ENCODE measurements at places on chromosomes 7 and 10.

DNA sequence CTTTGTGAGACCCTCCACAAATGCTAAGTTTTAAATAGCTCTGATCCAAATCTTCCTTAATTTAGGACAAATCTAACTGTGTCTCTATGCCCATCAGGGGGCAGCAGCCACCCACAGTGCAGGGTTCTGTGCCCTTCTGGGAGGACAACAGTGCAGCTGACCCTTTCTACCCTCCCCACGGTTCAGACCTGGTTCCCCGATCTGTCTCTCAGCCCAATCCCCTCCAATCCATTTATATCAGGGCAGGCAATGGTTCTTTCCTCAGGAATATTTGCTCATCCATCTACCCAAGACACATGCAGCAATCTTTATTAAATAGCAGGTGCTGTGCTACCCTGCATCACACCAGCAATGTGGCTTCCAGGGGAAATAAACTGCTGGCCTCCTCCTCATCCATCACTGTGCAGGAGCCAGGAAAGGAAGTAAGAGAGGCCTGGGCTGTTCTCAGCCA, 4.0 kb upstream of the RBM28 start:
- H3K4me3 ChIP-seq, result no peak overlapping the region
- H3K27me3 ChIP-seq, result peaks cover under 1% of the 10 kb centered on the region

DNA sequence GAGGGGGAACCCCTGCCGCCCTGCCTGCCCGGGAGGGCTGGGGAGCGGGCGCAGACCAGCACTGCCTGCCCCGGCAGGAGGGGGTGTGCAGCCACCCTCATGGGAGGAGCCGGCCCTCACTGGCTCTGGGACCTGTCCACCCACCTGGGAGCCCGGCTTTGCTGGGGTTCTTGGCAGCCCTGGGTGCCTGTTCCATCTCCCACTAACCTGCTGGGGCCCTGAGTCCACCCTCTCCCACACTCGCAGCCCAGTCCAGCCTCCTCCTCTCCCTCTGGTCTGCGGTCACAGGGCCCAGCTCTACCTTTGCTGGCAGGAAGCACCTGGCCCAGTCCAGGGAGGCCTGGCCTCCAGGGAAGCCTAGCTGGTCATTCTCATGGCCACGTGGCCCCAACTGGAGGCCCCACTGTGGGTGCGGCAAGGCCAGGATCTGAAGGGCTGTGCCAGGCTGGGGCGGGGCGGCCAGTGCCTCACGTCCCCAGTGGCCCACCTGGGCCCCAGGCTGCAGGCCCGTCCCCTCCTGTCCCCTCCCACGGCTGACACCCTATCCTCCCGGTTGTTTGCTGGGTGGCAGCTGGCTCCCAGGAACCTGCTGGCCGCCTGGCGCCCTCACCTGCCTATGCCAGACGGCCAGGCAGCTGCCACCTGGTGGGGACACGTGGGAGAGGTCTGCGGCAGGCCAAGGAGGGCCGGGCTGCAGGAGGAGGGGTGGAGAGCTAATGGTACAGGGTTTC, at the start of gene TMEM184A:
TSS of gene TMEM184A (minus strand) at position 393 of the 731 bp plus-strand sequence. CDS start 721 bp downstream, outside the sequence.
- DNase-seq, result no peak
- H3K27ac ChIP-seq, result peak within 1 kb of the TSS; percentile 77
- H3K36me3 ChIP-seq, result no peaks in the 10 kb centered on the region
- no peaks in the 10 kb centered on the region for H3K27me3 ChIP-seq
- H3K4me1 ChIP-seq, result peaks cover 30% of the 10 kb centered on the region
- H3K4me3 ChIP-seq, result peak within 1 kb of the TSS; percentile 17

GRCh38 chr10:35074266-35074665, 15.9 kb downstream of the CUL2 start:
- H3K27ac ChIP-seq, result no peak overlapping the region
- H3K27me3 ChIP-seq, result no peaks in the 10 kb centered on the region
- no peak overlapping the region for H3K4me3 ChIP-seq
- no peaks in the 10 kb centered on the region for H3K4me1 ChIP-seq
- no peak for DNase-seq

- H3K4me3 ChIP-seq, result no peak overlapping the region
- H3K27me3 ChIP-seq, result no peaks in the 10 kb centered on the region
- no peaks in the 10 kb centered on the region for H3K4me1 ChIP-seq
- no peak overlapping the region for H3K27ac ChIP-seq
Observed at GRCh38 chr7:117346161-117346560, 23.3 kb upstream of the WNT2 start.

DNA sequence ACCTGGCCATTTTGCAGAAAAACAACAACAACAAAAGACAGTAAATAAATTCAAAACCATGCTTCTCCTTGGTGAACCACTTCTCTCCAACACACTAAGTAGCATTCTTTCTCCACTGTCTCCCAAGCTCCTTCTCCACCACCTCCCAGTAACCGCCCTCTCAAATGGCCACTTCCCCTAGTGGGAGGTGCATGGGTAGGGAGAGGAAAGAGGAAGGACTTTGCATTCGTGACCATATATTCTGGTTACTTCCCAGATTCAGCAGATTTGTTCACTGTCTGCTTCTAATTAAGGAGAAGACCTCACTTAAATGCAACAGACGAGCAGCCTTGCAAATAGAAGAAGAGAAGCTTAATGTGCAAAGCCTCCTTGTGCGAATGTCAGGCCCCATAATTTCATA, 166.8 kb downstream of the SORCS1 start:
- no peak for DNase-seq

DNA sequence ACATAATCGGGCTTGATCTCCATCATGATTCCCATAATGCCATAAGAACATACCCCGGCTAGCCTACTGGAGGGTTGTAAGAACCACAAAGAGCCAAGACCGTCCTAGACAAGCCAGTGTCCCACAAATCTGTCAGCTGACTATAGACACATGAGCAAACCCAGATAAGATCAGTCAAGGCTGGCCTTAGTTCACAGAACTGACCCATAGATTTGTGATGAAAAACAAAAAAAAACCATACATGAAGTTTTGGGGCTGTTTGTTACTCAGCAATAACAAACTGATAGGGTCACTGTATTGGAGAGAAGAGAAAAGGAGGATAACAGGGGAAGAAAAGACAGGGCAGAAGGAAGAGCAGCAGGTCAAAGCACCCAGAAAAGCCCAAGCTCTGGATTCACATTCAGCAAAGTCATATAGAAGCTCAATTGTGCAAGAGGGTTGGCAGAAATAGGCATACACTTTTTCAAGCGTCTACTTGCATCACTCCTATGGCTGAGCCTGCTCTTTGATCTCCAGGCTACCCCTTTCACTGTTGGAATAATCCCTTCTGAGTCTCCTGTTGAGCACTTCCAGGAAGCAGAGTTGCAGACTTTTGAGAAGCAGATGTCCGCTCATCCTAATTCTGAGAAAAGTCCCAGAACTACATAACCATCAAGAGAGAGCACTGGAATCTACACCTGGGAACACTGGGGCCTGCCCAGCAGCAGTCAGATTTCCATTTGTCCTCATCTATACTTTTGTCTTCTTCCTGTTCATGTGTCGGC, 122.0 kb upstream of the HABP2 start:
- H3K4me1 ChIP-seq, result no peaks in the 10 kb centered on the region
- H3K36me3 ChIP-seq, result no peaks in the 10 kb centered on the region
- H3K27me3 ChIP-seq, result peaks cover 42% of the 10 kb centered on the region
- DNase-seq, result no peak
- H3K4me3 ChIP-seq, result no peak overlapping the region

DNA sequence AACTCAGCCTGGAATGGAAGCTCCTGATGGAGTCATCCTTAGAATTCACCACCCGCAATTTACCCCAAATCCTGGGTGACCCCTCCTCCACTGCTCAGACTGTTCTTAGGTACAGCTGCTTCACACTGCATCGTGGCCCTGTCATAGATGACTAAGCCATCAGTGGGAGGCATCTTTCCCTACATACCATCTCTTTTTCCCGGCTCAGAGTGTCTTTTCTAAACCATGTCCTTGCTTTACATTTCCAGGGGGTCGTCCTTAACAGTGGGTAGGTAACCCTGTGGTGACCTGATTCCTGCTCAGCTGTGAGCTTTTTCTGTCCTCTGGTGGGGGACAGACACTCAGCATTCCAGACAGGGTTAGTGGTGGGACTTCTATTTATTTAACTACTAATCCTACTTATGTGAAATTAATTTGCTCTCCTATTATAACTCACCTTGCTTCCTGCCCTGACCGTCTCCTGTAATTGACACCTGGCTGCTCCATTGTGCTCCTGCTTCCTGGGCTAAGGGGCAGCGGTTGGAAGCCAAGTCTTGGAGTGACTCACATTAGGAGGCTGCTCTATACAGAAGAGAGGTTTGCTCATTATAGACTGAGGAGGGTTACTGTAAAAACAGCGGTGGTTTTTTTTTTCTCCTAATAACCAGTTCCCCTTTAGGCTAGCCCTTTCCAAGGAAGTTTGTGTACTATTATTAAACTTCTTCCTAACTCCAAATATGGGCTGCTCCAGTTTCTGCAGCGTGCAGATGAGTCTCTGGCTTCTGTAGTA, 40.6 kb downstream of the PYROXD2 start:
- no peak for DNase-seq
- H3K4me3 ChIP-seq, result no peak overlapping the region
- peak overlapping the region; percentile 86 for H3K27ac ChIP-seq
- no peaks in the 10 kb centered on the region for H3K27me3 ChIP-seq
- peaks cover 46% of the 10 kb centered on the region for H3K4me1 ChIP-seq

GRCh38 chr10:32333849-32334248, 13.1 kb downstream of the EPC1 start:
- H3K27ac ChIP-seq, result peak overlapping the region; percentile 55
- H3K4me3 ChIP-seq, result no peak overlapping the region
- peaks cover 50% of the 10 kb centered on the region for H3K4me1 ChIP-seq
- H3K36me3 ChIP-seq, result peaks cover 6% of the 10 kb centered on the region

GRCh38 chr10:78700413-78700812, 368.4 kb upstream of the ZMIZ1 start:
- peak; percentile 54 for DNase-seq
- H3K36me3 ChIP-seq, result no peaks in the 10 kb centered on the region
- H3K27me3 ChIP-seq, result no peaks in the 10 kb centered on the region
- no peak overlapping the region for H3K4me3 ChIP-seq
- H3K4me1 ChIP-seq, result peaks cover 14% of the 10 kb centered on the region

DNA sequence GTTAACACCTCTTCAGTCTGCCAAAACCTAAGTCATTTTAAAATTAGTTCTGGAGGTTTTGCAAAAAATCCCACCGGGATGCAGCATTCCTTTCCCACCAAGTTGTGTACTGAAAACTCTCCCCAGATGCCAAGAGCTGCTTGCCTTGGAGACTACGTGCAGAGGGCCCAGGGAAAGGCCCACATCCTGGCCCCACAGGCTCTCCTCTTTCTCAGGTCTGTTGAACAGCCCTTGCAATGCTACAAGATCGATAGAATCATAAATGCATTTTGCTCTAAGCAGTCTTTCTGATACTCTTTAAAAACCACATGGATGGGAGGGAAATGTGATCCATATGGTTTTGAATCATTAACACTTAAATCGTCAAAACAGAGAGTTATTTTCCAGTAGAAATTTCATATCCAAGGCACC, 126.7 kb upstream of the ZMIZ1 start:
- no peaks in the 10 kb centered on the region for H3K36me3 ChIP-seq
- H3K27ac ChIP-seq, result no peak overlapping the region
- no peaks in the 10 kb centered on the region for H3K27me3 ChIP-seq
- peaks cover 31% of the 10 kb centered on the region for H3K4me1 ChIP-seq

DNA sequence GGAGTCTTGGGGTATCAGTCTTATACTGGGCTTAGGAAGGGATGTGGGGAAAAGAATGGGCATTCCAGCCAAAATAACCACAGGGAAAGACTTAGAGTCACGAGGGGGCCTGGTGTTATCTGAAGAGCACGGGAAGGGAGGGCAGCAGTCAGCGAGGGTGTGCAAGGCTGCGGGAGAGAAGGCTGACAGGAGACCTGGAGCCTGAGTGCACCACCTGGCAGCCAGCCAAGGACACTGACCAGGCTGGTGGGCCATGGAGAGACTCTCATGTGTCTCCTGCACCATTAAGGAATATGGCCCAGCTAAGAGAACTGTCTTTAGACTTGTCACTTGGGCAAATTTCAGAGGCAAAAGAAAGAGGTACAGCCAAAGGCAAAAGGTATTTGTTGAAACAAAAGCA, 69.6 kb downstream of the PKD1L1 start:
- no peaks in the 10 kb centered on the region for H3K36me3 ChIP-seq
- peaks cover 7% of the 10 kb centered on the region for H3K4me1 ChIP-seq
- no peaks in the 10 kb centered on the region for H3K27me3 ChIP-seq

GRCh38 chr10:95782318-95782717, 26.4 kb downstream of the ENTPD1 start:
- no peaks in the 10 kb centered on the region for H3K36me3 ChIP-seq
- no peak overlapping the region for H3K27ac ChIP-seq
- H3K27me3 ChIP-seq, result peaks cover 39% of the 10 kb centered on the region
- H3K4me1 ChIP-seq, result no peaks in the 10 kb centered on the region

- H3K4me1 ChIP-seq, result no peaks in the 10 kb centered on the region
- DNase-seq, result no peak
- no peak overlapping the region for H3K27ac ChIP-seq
- no peaks in the 10 kb centered on the region for H3K36me3 ChIP-seq
Observed at GRCh38 chr7:147062897-147063296, 946.3 kb downstream of the CNTNAP2 start.

GRCh38 chr7:1365846-1366245, 93.4 kb downstream of the MICALL2 start:
- peaks cover 60% of the 10 kb centered on the region for H3K27me3 ChIP-seq
- no peaks in the 10 kb centered on the region for H3K36me3 ChIP-seq
- peaks cover 7% of the 10 kb centered on the region for H3K4me1 ChIP-seq
- no peak overlapping the region for H3K4me3 ChIP-seq
- no peak overlapping the region for H3K27ac ChIP-seq

DNA sequence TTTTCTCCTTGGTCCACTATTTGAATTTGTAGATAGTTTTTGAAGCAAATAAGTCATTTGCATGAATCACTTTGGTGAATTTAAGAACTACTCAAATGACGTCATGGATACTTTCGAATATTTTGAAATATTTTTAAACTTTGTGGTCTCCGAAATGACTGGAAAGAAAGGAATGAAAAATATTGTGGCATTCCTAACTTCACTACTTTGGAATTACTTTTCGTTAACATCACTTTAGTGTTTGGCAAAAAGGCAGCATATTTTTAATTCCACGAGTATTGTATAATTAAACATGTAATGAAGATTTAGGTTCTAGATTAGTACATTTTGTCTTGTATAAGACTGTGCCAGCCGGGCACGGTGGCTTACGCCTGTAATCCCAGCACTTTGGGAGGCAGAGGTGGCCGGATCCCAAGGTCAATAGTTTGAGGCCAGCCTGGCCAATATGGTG, 35.3 kb upstream of the ZRANB1 start:
- H3K36me3 ChIP-seq, result no peaks in the 10 kb centered on the region
- peaks cover 4% of the 10 kb centered on the region for H3K4me1 ChIP-seq
- no peak overlapping the region for H3K4me3 ChIP-seq
- H3K27me3 ChIP-seq, result peaks cover 11% of the 10 kb centered on the region

- peaks cover 3% of the 10 kb centered on the region for H3K36me3 ChIP-seq
- no peaks in the 10 kb centered on the region for H3K27me3 ChIP-seq
- DNase-seq, result no peak
- H3K27ac ChIP-seq, result no peak overlapping the region
- peaks cover 15% of the 10 kb centered on the region for H3K4me1 ChIP-seq
- H3K4me3 ChIP-seq, result no peak overlapping the region
Observed at GRCh38 chr7:41911792-41912191, 208.9 kb upstream of the INHBA start.

GRCh38 chr10:29344073-29344820, 55.4 kb downstream of the LYZL1 start:
- H3K4me1 ChIP-seq, result peaks cover 7% of the 10 kb centered on the region
- no peak overlapping the region for H3K27ac ChIP-seq
- no peak for DNase-seq
- H3K36me3 ChIP-seq, result peaks cover 8% of the 10 kb centered on the region
- no peak overlapping the region for H3K4me3 ChIP-seq

GRCh38 chr7:34070511-34071323, 165.4 kb downstream of the BMPER start:
- no peak for DNase-seq
- no peaks in the 10 kb centered on the region for H3K27me3 ChIP-seq
- H3K27ac ChIP-seq, result no peak overlapping the region
- H3K36me3 ChIP-seq, result no peaks in the 10 kb centered on the region
- no peak overlapping the region for H3K4me3 ChIP-seq
- H3K4me1 ChIP-seq, result peaks cover 12% of the 10 kb centered on the region

Measured in mesothelial cell of epicardium (in vitro differentiated cells).